Activated B cell treated with CpG ODN at 0.5 μM for 24 hours (primary cell): ENCODE measurements at places on chromosomes 2 and 18.
A peak's percentile ranks its signal among the peaks of the same experiment; 100 is the strongest.

DNA sequence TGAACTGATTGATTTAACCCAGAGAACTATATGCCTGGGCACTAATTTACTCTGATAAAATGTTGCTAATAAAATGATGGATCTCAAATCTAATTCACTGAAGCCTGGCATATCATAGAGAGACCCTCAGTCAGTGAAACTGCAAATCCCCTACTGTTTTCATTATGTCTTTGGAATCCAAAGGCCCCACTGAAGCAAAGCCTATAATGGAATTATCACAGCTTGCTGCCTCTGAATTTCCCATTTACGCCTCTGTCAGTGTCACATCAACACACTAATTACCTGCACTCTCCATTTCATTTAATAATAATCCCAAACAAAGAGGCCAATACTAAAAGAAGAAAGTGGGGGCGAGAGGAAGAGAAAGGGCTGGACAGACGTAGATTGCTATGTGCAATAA lies 470.9 kb downstream of the MBD2 start:
- H3K36me3 ChIP-seq = no peaks in the 10 kb centered on the region
- no peaks in the 10 kb centered on the region for H3K27me3 ChIP-seq
- H3K27ac ChIP-seq = no peak overlapping the region
- no peak for DNase-seq

DNA sequence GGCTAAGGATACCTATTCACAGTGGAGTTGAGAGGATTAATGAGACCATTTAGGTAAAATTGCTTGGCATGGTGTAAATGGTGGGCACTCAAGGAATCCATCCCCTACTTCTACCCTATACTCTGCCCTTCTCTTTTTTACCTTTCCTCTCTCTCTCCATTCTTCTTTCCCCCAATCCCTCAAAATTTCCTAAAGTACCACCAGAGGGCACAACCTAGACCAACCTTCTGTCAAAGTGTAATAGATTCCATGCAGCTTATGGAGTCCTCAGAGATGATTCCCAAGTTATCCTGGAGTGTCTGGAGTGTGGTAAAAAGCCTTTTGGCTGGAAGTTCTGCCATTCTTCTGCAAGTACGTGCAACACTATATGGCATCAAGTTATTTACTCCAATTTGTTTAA lies 33.0 kb upstream of the CCDC195 start:
- no peak for DNase-seq
- H3K36me3 ChIP-seq = no peaks in the 10 kb centered on the region
- no peak overlapping the region for H3K27ac ChIP-seq
- H3K4me3 ChIP-seq = no peak overlapping the region
- peaks cover 20% of the 10 kb centered on the region for H3K4me1 ChIP-seq
- H3K27me3 ChIP-seq = no peaks in the 10 kb centered on the region

GRCh38 chr2:1788478-1788959 lies 44.2 kb upstream of the PXDN start:
- H3K4me3 ChIP-seq = no peak overlapping the region
- H3K27me3 ChIP-seq = peaks cover 2% of the 10 kb centered on the region
- DNase-seq = no peak

- DNase-seq = no peak
- peaks cover 8% of the 10 kb centered on the region for H3K36me3 ChIP-seq
- no peak overlapping the region for H3K4me3 ChIP-seq
- peaks cover 3% of the 10 kb centered on the region for H3K4me1 ChIP-seq
- peaks cover 5% of the 10 kb centered on the region for H3K27me3 ChIP-seq
Observed at GRCh38 chr2:27702302-27702701, 38.6 kb downstream of the SLC4A1AP start.

DNA sequence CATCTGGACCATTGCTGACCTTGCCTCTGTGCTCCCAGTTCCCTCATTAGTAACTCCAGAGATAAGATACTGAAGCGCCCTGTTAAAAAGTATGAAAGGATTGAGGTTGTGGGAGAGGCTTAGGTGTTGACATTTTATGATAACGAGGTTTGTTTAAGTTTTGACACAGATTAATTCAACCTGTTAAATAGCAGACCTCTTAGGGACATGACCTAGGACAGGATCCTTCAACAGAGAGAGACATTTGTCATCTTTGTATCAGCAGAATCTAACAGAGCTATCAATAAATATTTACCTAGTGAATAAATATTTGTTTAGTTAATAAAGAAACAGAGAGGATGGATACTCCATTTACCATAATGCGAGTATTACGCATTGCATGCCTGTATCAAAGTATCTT lies 99.5 kb downstream of the DCC start:
- no peak overlapping the region for H3K4me3 ChIP-seq
- no peak for DNase-seq
- H3K27me3 ChIP-seq = no peaks in the 10 kb centered on the region
- no peaks in the 10 kb centered on the region for H3K36me3 ChIP-seq

- no peak overlapping the region for H3K27ac ChIP-seq
- H3K36me3 ChIP-seq = no peaks in the 10 kb centered on the region
- no peak overlapping the region for H3K4me3 ChIP-seq
- peaks cover 7% of the 10 kb centered on the region for H3K27me3 ChIP-seq
- H3K4me1 ChIP-seq = no peaks in the 10 kb centered on the region
Observed at GRCh38 chr18:59822612-59823550, 76.9 kb upstream of the PMAIP1 start.

GRCh38 chr2:229943770-229944449 lies 21.6 kb downstream of the FBXO36 start:
- H3K4me1 ChIP-seq = no peaks in the 10 kb centered on the region
- H3K36me3 ChIP-seq = no peaks in the 10 kb centered on the region
- DNase-seq = no peak
- H3K4me3 ChIP-seq = no peak overlapping the region
- no peaks in the 10 kb centered on the region for H3K27me3 ChIP-seq
- H3K27ac ChIP-seq = no peak overlapping the region

DNA sequence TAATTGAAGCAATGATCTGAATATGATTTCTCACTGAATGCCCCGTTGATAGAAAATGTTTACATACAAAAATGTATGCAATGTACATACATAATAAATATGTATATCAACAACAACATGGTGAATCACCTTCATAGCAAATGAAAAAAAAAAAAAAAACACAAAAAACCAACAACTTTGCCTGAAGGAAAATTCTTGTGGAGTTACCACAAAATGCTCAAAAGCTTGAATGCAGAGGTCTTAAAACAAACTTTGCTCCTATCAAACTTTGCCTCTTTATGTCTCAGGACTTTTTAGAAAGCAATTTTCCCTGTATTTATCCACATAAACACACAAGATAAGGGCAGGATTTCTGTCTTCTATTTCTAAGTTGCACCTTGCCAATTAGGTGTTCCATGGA lies 92.9 kb upstream of the SIX2 start:
- no peak overlapping the region for H3K27ac ChIP-seq
- no peaks in the 10 kb centered on the region for H3K4me1 ChIP-seq
- no peak overlapping the region for H3K4me3 ChIP-seq
- H3K36me3 ChIP-seq = no peaks in the 10 kb centered on the region
- H3K27me3 ChIP-seq = peaks cover 11% of the 10 kb centered on the region

- no peaks in the 10 kb centered on the region for H3K36me3 ChIP-seq
- H3K4me1 ChIP-seq = peaks cover 2% of the 10 kb centered on the region
- H3K27ac ChIP-seq = no peak overlapping the region
- H3K4me3 ChIP-seq = no peak overlapping the region
- H3K27me3 ChIP-seq = peaks cover 2% of the 10 kb centered on the region
Observed at GRCh38 chr2:191582355-191582754, 95.6 kb upstream of the NABP1 start.

GRCh38 chr2:148303161-148303560 lies 282.3 kb downstream of the MBD5 start:
- no peak for DNase-seq
- no peaks in the 10 kb centered on the region for H3K4me1 ChIP-seq
- no peak overlapping the region for H3K27ac ChIP-seq
- peaks cover 12% of the 10 kb centered on the region for H3K36me3 ChIP-seq

GRCh38 chr2:111160758-111161157 lies 40.0 kb downstream of the BCL2L11 start:
- H3K4me1 ChIP-seq = peaks cover 67% of the 10 kb centered on the region
- H3K27me3 ChIP-seq = no peaks in the 10 kb centered on the region

GRCh38 chr2:59538398-59538911 lies 1015.0 kb downstream of the BCL11A start:
- no peak for DNase-seq
- no peaks in the 10 kb centered on the region for H3K4me1 ChIP-seq
- no peak overlapping the region for H3K27ac ChIP-seq

DNA sequence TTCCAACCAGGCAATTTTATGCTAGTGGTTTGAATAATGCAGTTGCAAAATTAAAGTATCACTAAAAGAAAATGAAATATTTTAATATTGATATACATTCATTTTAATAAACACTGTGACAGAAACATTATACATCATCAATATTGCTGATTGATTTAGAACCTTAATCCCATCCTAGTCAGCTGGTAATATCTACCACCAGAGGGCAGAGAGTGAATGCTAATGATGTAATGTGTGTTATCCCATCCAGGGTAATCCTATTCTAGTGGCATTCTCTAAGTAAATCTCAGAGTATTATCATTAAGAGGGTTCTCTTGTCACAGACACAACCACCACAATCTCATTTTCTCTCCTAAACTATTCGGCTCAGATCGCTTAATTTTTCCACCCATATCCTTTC lies 477.4 kb downstream of the CPS1 start:
- H3K27me3 ChIP-seq = no peaks in the 10 kb centered on the region
- H3K4me3 ChIP-seq = no peak overlapping the region
- no peak overlapping the region for H3K27ac ChIP-seq
- no peaks in the 10 kb centered on the region for H3K4me1 ChIP-seq

GRCh38 chr18:10085416-10085815 lies 171.6 kb downstream of the VAPA start:
- DNase-seq = no peak
- no peaks in the 10 kb centered on the region for H3K4me1 ChIP-seq
- H3K36me3 ChIP-seq = peaks cover 2% of the 10 kb centered on the region
- no peaks in the 10 kb centered on the region for H3K27me3 ChIP-seq
- H3K27ac ChIP-seq = no peak overlapping the region

DNA sequence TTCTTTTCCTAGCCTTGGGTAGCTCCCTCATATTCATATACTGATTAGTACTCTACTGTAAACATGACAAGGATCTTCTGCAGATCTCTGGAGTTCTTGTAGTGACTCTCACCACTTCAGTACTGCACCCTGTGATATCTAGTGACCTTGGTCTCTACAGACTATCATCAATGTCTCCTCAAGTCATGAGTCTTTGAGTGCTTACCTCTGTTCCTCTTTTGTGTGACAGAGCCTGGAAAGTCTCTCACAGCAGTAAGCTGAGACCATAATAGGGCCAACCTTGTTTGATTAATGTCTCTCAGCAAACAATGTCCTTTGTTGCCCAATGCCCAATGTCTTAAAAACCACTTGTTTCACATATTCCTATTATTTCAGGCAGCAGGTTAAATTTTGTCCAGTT lies 34.2 kb upstream of the BAZ2B start:
- H3K27ac ChIP-seq = no peak overlapping the region
- no peaks in the 10 kb centered on the region for H3K4me1 ChIP-seq
- no peaks in the 10 kb centered on the region for H3K27me3 ChIP-seq
- no peak for DNase-seq
- H3K4me3 ChIP-seq = no peak overlapping the region

DNA sequence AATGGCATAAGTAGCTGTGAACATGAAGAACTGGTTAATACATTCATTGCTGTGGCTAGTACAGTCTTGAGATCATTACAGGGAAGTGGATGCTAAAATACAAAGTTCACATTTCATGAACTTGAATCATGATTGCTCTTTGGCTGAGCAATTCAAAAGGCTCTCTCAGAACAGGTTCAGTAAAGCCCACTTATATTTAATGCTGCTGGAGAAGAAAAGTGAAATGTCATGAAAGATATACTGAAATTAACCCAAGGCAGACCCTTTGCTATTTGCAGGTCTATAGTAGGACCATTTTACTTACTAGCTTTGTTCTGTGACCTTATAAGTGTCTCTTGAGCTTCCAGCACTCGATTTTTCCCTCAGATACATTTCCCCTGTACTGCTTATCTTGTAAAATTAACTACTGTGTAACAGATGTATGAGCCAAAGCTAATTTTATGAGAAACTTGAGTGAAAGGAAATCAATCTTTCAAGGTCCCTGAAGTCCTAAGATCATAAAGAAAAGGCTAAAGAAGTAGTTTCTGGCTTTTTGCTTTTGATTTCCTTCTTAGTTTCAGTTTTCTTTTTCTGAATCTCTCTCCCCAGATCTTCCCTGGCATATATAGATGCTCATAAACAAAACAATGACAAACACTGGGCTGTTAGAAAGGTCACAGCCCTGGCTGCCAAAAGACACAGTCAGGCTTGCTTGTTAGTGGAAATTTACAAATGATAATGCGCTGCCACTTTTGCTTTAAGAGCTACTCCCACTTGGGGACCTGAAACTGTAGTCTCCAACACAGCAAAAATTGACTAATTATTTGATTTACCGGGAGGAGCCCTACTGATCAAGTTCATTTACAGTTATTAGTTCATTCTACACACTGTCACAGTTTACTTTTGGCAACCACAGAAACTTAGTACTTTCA lies 132.7 kb upstream of the XPO1 start:
- peak overlapping the region; percentile 70 for H3K4me3 ChIP-seq
- peaks cover 4% of the 10 kb centered on the region for H3K36me3 ChIP-seq
- H3K27ac ChIP-seq = peak overlapping the region; percentile 79
- DNase-seq = no peak
- H3K27me3 ChIP-seq = no peaks in the 10 kb centered on the region

DNA sequence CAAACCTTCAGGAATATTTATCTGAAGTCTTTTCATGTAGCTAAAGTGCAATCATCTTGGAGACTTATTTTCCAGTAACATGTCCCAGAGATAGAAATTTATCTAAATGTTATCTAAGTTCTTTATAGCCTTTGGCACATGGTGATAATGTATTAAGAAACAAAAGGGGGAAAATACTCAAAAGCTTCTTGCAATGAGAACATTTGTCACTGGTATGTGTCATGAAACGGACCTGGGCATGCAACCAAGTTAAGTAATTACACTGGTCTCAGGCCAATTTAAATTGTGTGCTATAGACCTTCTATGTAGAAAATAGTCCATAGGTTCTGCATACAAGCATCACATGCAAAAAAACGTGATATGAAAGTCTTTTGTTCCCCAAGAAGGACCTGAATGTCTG lies 136.2 kb downstream of the SLC8A1 start:
- no peak for DNase-seq
- H3K27me3 ChIP-seq = no peaks in the 10 kb centered on the region
- H3K36me3 ChIP-seq = no peaks in the 10 kb centered on the region
- no peak overlapping the region for H3K4me3 ChIP-seq
- no peak overlapping the region for H3K27ac ChIP-seq
- no peaks in the 10 kb centered on the region for H3K4me1 ChIP-seq

- H3K4me1 ChIP-seq = peaks cover 40% of the 10 kb centered on the region
- no peaks in the 10 kb centered on the region for H3K36me3 ChIP-seq
- H3K4me3 ChIP-seq = no peak overlapping the region
- DNase-seq = no peak
Observed at GRCh38 chr2:157476953-157477709, 33.2 kb upstream of the CYTIP start.

DNA sequence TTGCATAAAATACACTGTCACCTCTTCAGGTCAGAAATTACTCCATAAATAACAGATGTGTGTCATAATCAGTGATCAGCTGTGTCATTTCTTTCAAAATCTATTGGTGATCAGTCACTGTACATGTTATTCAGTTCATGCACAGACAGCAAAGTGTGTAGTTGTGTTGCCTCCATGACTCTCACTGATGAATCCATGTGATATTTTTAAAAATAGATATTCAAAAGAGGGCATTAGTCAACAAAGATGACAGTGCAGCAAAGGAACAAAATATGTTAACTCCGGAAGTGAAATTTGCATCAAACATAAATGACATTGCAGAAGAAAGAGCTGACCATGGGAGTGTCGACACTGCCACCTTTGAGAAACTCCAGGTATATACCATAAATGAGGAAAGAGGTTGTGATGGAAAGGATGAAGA lies 17.1 kb upstream of the MCM6 start:
- H3K36me3 ChIP-seq = peaks cover 2% of the 10 kb centered on the region
- H3K4me3 ChIP-seq = no peak overlapping the region
- no peak for DNase-seq
- H3K27me3 ChIP-seq = no peaks in the 10 kb centered on the region
